Left ventricle myocardium superior (tissue), 1 donor: ENCODE measurements at places on chromosomes 2 and 18.

DNA sequence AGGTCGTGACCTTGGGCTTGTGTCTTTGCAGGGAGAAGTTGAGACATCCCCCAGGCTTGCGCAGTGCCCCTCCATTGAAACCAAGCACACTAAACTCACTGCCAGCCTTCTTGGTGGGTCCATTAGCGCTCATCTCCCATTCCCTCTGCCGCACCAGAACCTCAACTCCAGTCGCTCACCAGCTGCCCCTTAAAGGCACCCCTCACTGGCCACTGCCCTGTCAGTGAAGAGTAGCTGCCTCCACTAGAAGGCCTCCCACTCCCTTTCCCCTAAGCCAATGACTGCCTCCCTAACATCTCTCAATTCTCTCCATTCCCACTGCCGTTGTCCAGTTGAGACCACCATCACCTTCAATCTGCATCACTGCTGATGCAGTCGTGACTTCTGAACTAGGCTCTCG lies 114.8 kb upstream of the EPC2 start:
- no peak for DNase-seq

- no peak for DNase-seq
Observed at GRCh38 chr2:12555012-12555645, 161.6 kb upstream of the TRIB2 start.

DNA sequence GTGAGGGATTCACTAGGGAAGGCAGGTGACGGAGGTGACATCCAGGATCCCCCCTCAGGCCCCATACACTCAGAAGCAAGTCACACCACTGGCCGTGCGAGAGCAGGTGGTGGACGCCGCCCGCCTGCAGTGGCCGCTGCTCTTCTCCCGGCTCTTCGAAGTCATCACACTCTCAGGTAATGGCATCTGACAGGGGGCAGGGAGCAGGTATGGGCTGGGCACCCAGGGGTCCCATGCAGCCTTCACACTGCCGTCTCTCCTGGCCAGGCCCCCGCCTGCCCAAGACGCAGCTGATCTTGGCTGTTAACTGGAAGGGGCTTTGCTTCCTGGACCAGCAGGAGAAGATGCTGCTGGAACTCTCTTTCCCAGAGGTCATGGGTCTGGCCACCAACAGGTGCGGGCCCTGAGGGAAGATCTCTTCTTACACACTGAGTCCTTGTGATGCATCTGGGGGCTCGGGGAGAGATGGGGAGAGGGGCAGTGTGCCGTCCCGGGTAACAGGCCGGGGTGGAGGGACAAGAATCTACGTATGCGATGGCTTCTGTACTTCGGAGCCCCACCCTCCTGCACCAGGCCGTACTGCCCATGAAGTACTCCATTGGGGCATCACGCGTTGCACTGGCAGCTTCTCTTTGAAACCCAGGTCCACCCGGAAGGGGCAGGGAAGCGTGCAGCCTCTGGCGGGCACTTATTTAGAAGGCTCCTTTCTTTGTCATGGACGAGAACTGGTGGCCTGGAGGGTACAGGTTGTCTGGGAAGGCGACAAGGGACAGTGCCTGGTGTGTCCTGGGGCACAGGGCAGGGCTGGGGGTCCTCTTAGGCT lies 18.8 kb upstream of the GPR17 start:
- no peak for DNase-seq

DNA sequence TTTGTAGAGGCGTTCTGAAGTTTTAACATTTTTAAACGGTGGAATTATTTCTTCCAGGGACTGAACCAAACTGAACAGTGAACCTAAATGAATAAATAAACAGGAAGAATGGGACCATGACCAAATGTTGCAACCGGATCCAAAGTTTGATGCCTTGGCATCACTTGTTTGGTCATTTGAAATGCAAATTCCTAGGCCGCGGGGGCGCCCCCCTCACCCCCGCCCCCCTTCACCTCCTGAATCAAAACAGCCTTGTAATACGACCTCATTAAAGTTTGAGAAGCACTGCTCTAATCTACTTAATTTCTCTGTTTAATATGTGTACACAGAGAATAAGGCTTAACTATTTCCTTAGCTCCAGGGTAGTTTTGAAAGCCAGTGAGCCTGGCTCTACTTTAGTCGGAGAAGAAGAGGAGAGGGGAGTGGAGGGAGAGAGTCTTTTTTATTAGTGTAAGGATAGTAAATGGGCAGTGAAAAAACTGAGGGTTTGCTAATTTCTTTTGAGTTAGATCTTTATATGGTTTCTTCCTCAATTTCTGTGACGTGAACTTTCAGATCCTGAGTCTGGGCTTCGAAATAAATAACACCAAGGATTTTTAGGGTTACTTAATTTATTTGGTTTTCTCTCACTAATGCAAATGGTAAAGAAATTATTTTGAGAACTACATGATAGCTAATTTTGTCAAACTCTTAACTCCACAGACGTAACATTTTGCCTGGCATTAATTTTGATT lies 5.7 kb downstream of the C2orf80 start:
- no peak for DNase-seq

- DNase-seq = no peak
Observed at GRCh38 chr18:48888773-48889080, 62.0 kb downstream of the SMAD7 start.
